ENCODE measurements at places on chromosomes 5 and 9.

DNA sequence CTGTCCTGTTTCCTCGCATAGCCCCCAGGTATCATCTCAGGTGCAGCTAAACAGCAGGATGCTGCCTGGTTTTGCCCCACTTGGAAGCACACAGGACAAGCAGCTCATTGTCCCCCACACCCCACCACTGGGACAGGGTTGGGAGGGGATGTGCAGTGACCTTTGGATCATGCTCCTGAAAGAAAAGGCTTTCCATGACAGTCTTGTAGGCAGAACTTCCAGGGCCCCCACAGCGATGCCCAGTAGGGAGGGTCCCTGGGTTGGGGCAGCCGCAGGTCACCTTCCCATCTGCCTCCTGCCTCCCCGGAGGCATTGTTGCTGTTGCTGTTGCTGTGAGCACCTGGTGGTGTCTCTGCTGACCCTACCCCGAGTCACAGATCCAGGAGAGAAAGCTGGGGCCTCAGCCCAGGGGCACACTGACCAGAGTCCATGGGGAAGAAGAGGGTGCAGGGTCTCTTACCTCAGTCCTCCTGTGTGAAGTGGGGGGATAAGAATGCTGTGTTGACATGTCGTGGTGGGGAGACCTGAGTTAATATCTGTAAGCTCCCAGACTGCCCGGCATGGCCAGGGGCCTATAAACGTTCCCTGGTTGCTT is 8.5 kb downstream of the CEP72 start:
- DNase-seq, result no peak

DNA sequence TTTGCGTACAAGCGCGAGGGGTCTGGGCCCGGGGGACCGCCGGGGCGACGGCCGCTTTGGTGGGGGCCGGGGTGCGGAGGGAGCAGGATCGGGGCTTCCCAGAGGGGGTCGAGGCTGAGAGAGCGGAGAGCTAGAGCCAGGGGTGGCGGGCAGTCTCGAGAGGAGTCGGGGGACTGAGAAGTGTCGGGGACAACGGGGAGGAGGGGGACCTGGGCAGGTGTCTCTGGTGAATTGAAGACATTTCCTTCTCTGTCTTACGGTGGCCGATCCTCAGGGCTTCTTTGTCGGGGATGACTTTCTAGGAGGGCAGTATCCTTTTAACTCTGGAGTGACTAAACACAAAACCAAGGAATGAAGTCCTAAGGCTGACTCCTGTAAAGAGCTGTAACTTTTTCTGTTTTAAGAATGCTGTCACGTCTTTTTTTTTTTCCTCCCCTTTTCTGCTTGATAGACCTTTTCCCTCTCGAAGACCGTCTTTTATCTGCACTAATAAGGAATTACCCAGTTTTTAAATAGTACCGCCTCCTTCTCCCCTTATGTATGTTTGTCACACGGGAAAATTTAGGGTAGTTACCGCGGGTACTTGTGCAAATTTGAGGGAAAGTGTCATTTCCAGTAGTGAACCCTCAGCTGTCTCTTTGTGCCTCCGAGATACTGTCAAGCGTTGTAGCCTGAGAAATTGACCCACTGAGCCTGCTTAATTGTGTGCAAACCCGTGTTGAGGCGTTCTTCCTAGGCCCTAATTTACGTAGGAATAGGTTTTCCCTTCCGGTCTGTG is 822 bp downstream of the DENND4C start:
- no peak for DNase-seq

- no peak for DNase-seq
These were observed 103.8 kb downstream of the PRR16 start for GRCh38 chr5:120567921-120568320.

DNA sequence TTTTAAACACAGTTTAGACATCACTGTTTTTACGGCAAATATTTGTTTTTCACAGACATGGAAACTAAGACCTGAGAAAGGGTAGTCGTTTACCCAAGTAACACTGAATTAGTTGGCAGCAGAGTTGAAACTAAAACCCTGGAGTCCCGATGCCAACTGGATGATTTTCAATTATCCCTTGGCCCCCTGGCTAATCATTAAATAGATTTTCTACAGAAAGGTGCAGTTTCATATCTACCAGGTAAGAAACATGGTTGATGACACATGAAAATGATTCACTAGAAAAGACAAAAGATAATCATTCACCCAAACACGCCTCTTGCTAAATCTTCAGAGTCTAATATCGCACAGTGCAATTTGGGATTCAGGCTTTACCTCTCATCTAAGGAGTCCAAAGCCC is 136.9 kb downstream of the SEMA5A start:
- no peak for DNase-seq

- no peak for DNase-seq
These were observed 37.1 kb downstream of the FUBP3 start for GRCh38 chr9:130616451-130616850.

DNA sequence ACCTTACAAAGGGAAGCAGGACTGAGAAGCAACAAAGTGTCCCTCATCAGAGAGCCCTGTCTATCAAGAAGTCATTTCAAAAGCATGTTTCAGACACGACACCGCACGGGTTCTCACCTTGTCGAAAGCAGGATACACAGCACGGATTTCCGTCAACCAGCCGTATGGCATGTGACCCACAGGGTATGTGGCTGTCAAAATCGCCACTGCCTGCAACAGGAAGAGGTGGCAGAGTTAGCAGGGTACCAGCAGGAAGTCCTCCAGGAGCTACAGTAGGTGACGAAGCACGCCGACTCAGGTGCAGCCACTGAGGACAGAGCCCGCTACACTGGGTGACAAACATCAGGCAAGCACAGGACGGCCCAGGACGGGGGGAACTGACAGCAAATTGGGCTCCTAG is 81.2 kb downstream of the OTULIN start:
- DNase-seq, result no peak

DNA sequence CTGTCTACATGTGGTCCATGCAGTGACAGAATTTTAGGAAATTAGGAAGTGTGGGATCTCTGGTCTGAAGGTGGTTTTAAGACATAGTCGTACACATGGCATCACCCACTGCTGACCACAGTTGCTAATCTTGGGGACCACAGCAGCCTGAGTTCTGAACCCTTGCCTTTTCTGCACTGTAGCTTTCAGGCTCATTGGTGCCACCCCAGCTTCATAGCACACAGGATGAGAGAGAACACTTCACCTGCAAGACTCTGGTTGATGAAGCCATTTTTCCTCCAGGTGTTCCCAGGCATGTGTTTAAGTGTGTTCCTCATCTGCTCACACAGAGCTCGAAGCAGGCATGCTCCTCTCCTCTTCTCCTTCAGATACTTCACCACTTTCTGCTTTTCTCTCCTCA is 68.2 kb upstream of the S1PR3 start:
- no peak for DNase-seq

DNA sequence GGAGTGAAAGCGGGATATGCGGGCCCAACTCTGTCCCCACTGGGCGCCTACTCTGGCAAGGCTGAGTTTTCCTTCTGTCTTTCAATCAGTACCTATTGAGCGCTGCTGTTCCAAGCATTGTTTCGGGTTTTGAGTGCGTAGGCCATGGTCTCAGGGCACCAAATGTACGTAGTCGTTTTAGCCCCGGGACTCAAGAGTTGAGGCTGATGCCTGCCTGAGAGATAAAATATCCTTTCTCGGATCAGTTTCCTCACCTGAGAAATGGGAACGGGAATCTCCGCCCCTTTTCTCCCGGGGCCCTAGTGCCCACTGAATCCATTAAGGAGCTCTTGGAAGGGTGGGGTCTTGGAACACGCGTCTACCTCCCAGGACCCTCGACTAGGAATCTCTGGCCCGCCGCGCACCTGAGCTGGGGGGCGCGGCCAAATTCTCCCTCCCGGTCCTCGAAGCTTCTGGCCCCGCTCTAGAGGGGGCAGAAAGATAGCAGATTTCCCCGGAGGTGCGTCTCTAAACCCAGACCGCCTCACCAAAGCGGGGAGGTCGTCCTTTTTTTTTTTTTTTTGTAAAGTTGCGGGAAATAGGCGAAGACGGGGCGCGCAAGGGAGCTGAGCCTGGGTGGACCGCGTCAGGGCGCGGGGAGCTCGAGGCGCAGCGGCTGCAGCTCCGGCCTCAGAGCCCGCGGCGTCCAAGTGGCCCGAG is 494 bp upstream of the CXXC5 start:
- DNase-seq, result no peak

DNA sequence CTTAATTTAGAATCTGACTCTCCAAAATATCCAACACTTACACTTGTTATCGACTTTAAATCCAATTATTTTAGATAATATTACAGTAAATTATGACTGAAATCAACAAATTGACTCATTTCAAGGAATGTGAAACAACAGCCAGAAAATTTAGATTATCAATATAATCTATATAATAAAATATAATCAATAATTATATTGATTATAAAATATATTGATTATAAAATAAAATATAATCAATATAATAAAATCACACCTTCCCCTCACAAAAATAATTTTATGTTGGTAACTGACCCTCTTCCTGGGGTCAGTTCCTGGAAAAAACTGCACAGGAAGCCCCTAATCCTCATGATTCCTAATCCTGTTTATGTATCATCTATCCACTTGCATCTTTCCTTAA is 91.1 kb downstream of the CEMIP2 start:
- no peak for DNase-seq

DNA sequence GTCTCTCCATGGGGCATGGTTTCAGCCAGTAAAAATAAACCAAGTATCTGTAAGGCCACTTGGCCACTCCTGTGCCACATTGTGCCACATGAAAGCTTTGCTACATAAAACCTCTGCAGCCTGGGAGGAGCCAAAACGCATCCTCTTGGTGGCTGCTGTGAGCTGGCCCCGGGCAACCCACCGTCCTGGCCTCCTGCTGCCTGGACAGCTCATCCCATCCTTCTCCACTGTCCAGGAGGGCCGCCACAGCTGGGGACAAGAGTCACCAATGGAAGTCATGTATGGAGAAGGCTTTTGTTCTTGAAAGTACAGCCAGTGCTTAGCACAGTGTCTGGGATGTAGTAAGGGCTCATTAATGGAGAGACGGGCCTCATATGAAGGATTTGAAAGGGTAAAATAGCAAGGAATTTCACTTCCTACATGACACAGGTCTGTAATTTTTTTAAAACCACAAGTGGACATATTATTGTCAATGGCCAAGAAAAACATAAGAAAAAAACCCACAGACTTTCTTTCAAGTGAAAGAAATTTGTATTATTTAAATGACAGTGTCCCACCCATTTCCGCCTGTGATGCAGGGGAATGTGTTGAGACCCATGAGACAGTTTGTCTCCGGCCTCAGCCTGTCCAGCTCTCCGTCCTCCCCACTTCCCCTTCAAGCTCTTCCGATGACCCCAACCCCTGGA is 6.6 kb downstream of the PTGES start:
- DNase-seq, result no peak

GRCh38 chr5:5198135-5198534 is 58.0 kb downstream of the ADAMTS16 start:
- no peak for DNase-seq

DNA sequence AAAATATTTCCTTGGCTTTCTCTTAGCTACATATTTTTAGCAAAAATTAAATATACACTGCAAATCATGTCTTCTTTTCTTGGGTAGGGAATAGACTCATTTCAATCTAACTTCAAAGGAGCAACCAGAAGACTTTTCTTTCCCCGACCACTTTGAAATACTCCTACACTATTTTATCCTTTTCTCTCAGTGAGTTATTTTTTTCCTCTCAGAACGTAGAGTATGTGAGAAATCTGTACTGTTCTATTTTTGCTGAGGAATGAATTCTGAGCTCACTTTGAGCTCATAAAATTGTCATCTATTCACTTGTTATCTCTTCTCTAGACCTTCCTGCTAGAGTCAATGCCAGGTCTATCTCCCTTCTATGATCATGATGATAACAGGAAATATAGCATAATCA is 22.2 kb upstream of the DAPK1 start:
- no peak for DNase-seq

- DNase-seq, result no peak
These were observed 80.1 kb downstream of the TRIM32 start for GRCh38 chr9:116767219-116767618.

DNA sequence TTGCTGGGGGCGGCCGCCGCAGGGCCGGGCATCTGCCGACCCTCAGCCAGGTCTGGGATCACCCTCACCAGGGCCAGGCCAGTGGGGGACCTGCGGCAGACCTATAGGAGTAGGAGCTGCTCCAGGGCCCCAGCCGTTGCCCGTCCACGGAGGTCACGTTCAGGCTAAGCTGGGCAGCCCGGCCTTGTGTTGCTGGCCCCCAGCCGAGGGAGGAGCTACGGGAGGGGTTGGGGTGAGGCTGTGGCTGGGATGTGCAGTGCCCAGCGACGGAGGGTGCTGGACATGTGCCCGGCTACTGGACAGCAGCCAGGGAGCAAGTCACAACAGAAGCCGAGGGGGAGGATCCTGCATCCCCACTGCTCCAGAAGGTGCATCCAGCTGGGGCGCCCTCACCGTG is 39.6 kb upstream of the SLC6A19 start:
- no peak for DNase-seq

DNA sequence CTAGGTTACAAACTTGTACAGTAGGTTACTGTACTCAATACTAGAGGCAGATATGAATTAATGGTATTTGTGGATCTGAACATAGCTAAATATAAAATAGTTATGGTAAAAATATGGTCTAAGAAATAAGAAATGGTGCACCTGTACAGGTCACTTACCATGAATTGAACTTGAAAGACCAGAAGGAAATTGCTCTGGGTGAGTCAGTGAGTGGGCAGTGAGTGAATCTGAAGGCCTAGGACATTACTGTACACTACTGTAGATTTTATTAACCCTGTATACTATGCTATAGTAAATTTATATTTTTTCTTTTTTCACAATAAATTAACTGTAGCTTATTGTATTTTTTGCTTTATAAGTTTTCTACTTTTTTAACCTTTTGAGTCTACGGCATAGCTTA is 1020.4 kb downstream of the CDH18 start:
- no peak for DNase-seq

DNA sequence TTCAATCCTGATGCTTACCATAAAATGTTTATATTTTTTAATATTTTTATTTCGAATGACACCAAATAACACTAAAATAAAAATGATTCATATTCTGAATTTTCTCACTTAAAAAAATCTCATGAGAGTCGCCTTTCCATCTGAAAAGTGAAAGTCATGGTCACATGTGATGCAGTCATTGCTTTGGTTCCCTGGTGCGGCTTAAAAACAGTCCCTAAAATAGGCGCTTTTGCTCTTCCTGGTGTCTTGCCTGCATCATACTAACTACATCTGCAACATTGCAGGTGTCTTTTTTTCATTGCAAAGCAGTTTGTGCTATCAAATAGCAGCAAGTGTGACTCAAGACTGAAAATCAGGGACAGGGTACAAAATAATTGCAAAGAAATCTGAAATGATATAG is 185.2 kb upstream of the NREP start:
- no peak for DNase-seq

DNA sequence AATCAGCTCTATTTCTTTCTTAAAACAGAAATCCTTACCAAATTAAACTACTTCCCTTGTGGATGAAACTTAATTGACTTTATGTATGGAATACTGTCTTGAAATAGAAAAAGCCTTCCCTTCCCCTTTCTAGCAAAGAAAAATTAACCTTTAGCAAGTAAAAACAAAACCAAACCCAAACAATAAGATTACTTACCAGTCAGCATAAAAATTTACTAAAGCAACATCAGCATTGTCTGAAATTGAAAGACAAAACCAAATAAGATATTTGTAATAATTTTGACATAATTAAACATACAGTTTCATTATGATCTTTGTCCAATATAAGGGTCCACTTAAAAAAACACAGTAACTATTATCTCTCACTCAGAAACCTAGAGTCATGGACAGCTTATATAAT is 41.2 kb downstream of the ERP44 start:
- DNase-seq, result no peak
